ENCODE measurements at places on chromosomes 3 and 15.

GRCh38 chr3:136730595-136731273 lies 21.4 kb downstream of the STAG1 start:
- DNase-seq, result no peak

DNA sequence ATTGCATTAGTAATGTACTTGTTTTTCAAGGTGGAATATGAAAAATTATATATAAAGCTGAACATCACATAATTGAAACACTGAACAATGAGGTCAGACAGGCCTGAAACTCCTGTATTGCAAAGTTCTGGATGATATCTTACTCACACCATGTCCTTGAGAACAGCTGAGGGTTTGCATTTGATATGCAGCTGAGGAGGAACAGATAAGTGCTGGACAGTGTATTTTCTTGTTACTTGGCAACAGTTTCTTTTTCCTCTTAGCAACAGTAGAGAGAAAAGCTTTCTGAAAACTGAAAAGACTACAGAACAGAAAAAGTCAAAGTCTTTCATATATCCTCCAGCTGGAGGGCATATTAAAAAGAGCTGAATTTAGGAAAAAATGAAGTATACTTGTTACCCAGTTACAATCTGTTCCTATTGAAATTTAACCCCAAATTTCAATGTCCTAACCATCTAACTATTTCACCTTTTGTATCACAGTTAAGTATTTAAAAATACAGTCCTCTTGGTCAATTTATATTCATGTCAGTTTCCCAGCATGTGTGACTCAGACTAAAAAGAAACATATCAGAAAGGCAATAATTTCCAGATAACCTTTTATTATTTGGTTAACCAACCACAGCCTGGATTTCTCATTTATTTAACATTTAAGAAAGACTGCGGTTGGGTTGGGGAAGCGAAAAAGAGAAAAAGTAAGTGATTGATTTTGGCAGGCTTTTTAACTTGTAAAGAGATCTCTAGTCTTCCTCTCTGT lies 733.0 kb upstream of the DPPA4 start:
- DNase-seq, result no peak

DNA sequence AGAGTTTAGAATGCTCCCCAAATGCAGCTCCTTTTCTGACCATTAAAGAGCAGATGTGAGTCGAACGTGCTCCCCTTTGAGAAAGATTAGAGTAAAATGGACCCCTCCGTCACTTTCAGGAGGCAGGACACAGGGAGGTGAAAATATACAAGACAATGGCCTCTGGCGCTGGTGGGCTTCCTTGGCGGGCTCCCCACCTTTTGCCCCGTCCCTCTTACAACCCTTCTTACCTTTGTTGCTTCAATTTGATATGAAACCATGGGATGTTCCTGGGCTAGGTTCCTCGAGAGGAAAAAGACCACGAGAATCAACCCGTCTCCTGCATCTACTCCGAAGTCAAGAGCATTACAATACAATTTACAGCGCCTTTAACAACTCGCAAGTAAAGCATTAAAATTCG lies 214.2 kb downstream of the MEIS2 start:
- no peak for DNase-seq

- no peak for DNase-seq
Measured at GRCh38 chr3:183274609-183275008, 21.6 kb downstream of the B3GNT5 start.

- DNase-seq, result no peak
Measured at GRCh38 chr15:66124651-66125050, 128.9 kb downstream of the MEGF11 start.

- DNase-seq, result no peak
Measured at GRCh38 chr3:195139876-195140240, 131.1 kb downstream of the XXYLT1 start.

DNA sequence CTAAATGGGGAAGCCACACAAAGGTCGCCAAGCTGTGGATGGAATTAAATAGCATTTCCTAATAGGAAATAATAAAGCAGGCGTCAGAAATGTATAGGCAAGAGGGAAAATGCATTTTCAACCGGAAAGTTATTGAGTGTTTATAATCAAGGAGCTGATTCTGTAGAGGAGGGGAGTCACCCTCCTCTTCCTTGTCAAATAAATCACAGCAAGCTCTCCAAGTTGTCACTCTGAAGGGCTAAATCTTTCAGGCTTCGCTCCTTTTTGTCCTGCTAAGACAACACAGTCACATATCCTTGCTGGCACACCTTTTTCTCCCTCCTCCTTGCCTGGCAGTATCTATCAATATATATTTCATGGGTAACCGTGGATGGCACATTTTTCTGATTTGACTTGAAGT lies 338.4 kb downstream of the SATB1 start:
- DNase-seq, result no peak

- no peak for DNase-seq
Measured at GRCh38 chr3:42031808-42032480, 59.2 kb upstream of the TRAK1 start.

DNA sequence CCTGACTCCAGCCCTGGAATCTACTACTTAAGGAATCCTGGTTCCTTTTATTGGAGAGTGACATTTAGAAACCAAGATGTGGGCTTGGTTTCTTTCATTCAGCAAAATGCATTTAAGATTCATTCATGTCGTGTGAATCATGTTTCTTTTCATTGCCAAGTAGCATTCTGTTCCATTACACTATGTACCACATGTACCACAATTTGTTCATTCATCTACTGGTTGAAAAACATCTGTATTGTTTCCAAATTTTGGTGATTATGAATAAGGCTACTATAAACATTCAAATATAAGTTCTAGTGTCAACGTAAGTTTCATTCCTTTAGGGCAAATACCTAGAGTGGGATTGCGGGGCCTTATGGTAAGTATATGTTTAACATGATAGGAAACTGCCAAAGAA lies 264.2 kb downstream of the VPS13C start:
- DNase-seq, result no peak

DNA sequence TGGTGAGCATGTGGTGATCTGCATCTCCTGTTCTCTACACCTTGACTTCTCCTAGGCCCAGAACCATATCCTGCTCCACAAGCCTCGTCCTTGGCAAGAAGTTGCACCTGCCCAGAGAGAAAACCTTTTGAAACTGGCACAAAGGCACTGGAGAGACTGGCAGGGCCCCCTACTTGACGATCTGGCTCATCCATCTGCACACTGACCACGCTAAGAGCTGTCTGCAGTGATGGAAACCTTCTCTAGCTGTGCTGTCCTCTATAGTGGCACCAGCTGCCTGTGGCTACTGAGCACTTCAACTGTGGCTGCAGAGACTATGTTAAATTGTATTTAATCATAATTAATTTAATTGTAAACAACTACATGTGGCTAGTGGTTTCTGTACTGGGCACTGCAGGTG lies 26.2 kb upstream of the SRP14 start:
- no peak for DNase-seq

DNA sequence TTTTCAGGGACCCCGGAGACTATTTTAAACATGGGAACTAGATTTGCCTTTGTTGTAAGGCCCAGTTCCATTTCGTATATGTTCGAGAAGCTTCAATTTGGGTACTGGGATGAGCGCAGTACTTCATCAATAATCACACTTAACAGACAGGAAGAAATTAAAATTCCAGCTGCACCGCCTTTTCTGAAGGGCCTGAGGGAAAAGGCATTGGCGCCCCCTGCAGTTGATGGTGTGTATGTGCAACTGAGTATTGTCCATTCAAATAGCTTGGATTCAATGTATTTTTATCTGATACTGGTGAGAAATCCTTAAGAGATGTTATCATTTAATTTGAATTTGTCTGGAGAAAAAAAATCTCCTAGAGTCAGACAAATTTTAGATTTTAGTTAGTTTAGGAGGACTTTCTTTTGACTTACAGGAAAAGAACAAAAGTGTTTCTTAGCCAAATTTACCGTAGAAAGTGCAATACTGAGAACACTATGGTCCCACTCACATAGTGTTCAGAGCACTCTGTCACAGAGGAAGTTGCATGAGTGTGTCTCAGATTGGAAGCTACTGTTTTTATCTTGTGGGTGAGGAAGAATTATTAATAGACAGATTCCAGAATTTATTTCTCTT lies 5.4 kb upstream of the ALDH1A2 start:
- no peak for DNase-seq

- DNase-seq, result no peak
Measured at GRCh38 chr3:110533089-110533488, 538.5 kb upstream of the NECTIN3 start.

GRCh38 chr3:192054881-192055280 lies 593.9 kb downstream of the PYDC2 start:
- DNase-seq, result no peak

GRCh38 chr3:109569135-109569846 lies 231.9 kb upstream of the DPPA4 start:
- DNase-seq, result no peak

DNA sequence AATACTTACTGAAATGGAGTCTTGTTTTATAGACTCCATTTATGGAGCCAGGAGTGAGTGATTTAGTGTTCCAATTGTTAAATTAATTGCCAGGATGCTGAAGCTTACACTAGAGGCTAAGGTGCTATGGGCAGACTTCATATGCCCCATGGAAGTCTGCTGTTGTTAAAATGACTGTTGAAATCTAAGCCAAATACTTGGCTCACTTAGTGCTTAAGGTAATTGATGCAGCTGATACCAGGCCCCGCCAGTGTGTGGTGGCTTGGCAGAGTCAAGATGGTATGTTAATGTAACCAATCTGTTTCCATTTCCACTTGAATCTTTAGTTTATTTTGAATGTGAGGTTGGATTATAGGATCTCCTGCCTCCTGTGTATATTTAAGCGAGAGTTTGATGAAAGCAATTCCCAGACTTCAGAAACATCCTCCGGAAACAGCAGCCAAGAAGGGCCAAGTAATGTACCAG lies 187.1 kb downstream of the ITPR1 start:
- DNase-seq, result no peak

DNA sequence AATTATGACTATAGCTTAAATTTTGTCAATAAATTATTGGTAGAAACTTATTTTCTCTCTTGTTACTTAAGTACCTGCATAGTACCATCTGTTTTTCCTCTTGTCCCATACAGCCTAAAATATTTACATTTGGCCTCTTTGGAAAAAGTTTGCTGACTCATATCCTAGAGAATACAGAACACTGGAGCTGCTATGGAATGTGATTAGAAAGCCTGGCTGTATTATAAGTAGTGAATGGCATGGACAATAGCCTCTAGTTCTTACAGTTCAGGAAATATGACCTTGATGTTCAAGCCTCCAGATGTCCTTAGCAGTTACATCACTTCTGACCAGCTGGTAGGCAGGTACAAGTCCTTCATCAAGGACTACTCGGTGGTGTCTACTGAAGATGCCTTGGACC lies 28.3 kb downstream of the ST8SIA2 start:
- no peak for DNase-seq

GRCh38 chr15:31381801-31382712 lies 55.4 kb downstream of the KLF13 start:
- DNase-seq, result no peak

DNA sequence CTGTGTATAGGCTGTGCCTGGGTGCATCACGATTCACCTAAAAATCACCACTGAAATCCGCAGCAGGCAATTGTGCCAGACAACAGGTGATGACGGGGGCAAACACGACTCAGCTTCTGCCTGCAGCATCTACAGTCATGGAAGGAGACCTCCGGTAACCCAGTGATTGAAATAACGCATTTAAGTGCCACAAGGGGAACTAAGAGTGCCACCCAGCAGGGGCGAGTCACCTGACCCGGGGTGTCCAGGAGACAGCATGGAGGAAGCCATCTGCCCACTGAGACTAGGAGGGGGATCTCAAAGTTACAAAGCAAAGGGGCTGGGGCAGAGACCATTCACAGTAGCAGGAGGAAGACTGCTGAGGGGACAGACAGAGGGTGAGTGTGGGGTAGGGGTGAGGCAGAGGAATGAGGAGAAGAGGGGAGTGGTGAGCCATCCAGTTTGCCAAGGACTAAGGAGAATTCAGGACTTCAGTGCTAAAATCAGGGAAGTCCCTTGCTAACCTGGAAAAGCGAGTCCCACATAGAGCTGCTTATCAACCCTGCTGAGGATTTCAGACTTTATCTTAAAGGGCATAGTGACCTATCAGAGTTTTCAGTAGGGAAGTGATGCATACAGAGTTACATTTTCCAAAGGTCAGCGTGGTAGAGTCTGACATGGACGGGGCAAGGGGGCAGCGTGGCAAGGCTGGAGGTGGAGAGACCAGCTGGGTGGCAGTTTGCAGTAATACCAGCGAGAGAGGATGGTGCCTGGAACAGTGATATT lies 256.7 kb upstream of the HES1 start:
- no peak for DNase-seq

DNA sequence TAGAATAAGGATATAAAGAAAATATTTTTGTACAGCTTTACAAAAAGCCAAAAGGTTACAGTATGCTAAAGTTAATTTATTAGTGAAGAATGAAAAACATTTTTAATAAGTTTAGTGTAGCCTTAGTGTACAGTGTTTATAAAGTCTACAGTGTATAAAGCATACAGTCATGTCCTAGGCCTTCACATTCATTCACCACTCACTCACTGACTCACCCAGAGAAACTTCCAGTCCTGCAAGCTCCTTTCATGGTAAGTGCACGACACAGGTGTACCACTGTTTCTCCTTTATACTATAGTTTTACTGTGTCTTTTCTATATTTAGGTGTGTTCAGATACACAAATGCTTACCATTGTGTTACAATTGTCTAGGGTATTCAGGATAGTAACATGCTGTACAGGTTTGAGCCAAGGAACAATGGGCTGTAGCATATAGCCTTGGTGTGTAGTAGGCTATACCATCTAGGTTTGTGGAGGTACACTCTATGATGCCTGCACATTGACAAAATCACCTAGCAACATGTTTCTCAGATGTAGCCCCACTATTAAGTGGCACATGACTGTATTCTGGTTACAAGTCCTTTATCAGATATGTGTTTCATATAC lies 197.1 kb upstream of the KBTBD8 start:
- no peak for DNase-seq

DNA sequence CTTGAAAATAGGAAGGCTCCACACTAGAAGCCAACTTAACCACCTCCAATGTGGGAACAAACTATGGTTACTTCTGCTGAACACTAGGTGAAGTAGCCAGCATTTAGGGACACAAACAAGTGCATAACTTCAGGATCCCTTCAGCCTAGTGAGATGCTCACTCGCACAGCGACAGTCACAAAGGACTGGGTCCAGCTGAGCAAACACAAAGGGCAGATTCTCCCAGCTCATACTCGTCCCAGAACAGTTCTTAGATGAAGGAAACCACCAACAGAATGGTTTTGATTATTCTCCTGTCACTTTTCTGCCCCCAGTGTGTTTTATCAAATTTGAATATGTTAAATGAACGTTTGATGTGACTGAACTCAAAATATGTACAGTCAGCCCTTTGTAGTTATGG lies 201.6 kb downstream of the KCNAB1 start:
- DNase-seq, result no peak

- DNase-seq, result no peak
Measured at GRCh38 chr3:108130701-108131474, 40.1 kb upstream of the CD47 start.

- no peak for DNase-seq
Measured at GRCh38 chr3:53109190-53109589, 21.0 kb downstream of the RFT1 start.

DNA sequence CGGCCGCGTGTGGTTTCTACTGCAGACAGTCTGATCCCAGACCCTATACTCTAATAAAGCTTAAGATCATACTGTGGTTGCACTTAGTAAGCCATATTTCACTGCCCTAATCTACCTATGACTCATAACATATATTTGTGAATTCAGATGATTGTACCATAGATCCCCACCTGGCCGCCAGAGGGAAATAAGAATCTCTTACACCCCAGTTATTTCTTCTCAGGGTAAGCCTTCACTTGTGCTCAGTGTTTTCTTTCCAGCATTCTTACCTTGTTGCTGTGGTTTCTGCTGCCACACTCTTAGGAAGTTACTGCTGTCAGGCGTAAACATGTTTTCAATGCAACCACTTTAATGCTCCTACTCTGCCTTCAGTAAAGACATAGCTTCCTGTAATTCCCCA lies 105.9 kb downstream of the B3GALNT1 start:
- no peak for DNase-seq
